Fibroblast of the aortic adventitia (primary cell): ENCODE measurements at places on chromosomes 7 and 10.

DNA sequence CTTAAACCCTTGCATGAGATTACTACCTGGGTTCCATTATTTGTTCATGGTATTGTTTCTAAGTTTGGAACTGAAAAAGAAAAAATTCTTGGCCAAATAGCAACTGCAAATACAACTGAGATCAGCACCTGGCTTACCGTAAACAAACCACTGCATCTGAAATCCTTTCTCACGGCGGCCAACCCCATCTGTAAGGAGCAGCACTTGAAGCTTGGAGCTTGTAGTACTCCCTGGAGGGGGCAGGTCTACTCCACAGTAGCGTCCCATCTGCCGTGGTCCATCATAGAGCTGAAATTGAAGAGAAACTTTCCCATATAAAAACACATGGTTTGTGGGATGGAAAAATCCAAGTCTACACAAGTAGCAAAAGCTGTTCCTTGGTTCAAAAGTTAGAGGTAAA lies 109.9 kb downstream of the CUBN start:
- no peak for DNase-seq

DNA sequence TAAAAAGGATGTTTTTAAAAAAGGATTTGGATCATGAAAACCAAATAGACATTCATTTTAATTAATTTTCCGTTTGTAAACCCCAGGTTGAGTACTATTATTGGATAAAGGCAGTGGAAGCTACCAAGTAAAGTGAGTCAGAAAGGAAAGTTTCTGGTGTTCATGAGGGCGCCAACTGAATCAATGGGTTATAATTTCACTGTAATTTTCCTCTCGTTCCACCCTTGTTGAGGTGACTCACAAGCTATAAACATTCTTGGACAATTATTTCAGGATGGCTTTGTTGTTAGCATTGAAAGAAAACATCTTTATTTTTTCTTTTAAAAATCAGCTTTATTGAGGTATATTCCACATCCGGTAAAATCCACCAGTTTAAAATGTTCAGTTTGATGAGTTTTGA lies 5.1 kb upstream of the FAM133B start:
- DNase-seq, result no peak

GRCh38 chr10:75398692-75399460 lies 2.7 kb downstream of the ZNF503 start:
- DNase-seq, result peak; percentile 48

DNA sequence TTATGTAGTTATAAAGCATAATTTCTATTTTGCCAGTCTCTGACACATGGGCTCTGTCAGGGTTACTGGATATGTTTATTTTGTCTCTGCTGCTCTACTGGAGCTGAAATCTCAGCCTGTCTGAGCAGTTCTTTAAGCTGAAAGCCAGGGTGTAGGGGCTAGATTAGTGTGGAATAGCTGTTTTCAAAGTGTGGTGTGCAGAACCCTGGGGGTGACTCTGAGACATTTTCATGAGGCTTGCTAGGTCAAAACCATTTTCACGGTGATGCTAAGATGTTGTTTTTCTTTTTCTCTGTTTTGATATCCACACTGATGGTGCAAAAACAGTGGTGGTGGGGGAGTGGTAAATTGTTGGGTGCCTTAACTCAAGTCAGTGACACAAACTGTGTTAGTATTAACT lies 45.5 kb downstream of the CREM start:
- no peak for DNase-seq

DNA sequence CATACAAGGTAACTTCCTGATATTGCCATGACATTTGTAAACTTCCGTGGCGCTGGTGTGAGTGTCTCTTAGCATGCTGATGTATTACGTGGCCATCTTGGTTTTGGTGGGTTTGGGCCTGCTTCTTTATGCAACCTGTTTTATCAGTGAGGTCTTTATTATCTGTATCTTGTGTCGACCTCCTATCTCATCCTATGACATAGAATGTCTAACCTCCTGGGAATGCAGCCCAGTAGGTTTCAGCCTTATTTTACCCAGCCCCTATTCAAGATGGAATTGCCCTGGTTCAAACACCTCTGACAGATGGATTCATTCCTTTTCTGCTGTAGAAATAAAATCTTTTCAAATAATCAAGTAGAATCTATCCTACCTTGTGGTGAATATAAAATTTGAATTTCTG lies 23.0 kb upstream of the GPR141 start:
- no peak for DNase-seq

GRCh38 chr10:86244297-86245014 lies 122.1 kb downstream of the GRID1 start:
- no peak for DNase-seq

DNA sequence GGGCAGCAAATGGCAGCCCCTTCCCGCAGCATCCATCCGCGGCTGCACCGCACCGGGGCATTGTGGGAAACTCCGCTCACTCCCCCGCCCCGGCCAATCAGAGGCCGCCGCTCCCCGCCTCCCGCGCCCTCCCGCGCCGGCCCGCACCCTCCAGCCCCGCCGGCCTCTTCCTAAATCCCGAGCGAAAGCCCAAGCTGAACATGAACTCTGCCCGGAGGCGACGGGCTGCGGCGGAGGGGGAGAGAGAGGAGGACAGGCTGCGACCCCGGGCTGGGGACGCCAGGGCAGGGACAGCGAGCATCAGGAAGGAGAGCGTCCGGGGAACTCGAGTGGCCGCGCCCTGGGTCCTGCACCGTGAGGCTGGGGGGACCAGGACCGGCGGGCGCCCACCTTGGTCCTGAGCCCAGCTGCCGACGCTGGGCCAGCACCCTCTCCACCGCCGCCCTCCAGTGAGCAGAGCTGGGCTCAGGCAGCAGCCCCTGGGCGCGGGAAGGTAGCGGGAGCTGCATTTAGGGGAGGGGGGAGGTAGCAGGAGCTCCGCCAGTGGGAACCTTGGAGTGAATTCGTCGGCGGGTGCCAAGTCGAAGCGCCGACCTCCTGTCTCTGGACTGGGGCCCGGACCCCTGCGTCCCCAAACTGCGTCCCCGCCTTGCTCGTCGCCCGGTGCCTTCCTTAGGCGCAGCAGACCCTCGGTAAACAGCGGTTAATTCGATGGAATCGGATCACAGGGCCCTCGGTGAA lies at the start of gene DGKI:
Gene DGKI, minus strand, starts transcription at position 148 of the 741 bp plus-strand sequence.
- no peak for DNase-seq

DNA sequence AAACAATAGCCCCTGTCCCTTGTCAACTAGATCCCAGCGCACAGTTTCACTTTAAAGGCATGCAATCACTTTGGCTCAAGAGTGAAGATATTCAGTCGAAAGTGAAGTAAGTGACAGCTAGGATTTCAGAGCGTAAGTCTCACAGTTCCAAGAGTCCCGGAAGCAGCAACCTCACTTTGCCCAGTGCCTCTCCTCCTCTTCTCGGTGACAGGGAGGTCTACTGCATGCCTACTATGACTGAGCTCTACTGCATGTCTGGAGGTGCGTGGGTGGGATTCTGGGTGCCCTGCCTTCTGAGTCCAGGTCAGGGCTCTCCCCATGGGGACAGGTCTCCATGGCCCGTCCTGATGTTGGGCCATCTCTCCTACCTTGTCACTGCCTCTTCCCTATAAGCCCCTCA lies 17.0 kb downstream of the PRKCQ start:
- DNase-seq, result no peak

DNA sequence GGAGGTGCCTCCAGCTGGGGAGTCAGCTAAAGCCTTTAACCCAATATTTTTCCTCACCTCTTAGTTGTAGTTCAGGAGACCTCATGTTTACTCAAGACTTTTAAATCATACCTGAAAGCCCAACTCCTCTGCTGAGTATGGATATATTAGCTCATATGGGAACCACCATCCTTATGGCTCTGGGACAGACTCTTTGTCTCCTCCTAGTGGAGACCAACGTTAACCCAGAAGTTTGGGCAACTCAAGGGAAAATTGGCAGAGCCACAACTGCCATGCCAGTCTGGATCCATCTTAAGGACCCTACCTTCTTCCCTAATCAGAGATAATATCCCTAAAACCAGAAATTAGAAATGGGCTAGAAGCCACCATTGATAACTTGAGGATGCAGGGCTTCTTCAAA lies 80.8 kb downstream of the TMEM106B start:
- DNase-seq, result no peak

DNA sequence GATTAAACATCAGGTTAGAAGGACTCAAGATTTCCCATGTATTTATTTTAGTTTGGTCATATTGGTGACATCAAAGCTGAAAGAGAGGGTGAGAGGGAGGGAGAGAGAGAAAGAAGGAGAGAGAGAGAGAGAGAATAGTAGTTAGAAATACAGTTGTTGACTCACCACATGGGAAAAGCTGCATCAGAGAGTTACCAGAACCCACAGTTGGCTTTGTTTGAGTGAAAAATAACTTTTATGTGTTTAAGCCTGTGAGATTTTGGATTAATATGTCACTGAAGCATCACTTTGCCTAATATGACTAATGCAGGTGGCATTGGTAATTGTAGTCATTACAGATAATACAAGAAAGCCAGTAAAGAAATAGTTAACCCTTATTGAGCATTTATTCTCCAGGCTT lies 303.9 kb downstream of the REEP3 start:
- DNase-seq, result no peak

- DNase-seq, result no peak
These were observed 666.0 kb upstream of the COBL start for GRCh38 chr7:51982653-51983052.

DNA sequence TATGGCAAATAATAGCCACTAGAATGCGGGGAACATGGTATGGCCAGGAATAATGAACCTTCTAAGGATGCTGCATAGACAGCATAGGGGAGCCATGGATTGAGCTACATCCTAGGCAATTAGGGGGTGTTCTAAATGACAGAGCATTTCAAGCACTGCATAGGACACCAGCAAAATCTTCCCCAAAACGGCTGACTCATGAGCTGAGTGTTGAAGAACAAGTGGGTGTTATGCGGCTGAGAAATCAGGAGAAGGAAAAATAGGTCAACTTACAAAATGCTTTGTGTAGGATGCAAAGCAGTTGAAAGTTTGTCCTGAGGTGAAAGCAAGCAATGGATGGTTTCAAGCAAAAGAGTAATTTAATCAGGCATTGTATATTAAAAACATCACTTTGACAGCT lies 1023.5 kb upstream of the C7orf33 start:
- no peak for DNase-seq

DNA sequence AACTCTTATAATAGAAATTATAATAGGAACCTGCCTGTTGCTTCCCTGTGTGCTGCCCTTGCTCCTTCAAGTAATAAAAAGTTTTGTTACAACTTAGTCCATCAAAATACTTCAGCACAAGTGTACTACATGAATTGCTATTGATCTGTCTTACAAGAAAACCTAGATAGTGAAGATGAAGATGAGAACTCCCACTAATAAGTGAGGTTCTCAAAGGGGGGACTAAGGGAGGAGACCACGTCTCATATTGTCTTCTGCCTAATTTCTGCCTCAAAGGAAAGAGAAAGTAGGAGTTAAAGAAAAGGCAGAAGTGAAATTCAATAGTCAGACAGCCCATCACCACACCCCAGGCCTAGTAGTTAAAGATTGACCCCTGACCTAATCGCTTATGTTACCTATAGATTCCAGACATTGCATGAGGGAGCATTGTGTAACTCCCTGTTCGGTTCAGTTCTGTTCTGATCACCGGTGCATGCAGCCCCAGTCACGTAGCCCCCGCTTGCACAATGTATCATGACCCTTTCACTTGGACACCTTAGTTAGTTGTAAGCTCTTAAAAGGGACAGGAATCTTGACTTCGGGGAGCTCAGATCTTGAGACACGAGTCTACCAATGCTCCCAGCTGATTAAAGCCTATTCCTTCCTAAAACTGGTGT lies 18.2 kb upstream of the CHST3 start:
- DNase-seq, result peak; percentile 16

DNA sequence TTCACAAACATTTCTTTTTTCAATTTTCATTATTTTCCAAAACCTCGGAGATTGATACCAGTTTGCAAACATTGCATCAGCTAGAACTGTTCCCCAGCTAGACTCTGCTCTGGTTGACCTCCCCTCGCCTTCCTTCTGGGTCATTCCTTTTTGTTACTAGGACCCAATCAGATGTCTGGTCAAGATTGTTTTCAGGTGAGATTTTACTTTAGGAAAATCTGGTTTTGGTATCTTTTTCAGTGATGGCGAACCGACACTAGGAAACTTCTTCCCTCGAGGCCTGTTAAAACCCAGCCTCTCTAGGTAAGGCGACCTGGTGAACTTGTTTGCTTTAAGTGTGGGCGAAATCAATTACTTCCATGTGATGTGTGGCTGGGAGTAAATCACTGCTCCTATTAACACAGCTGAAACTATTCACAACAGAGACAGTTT lies 8.4 kb downstream of the PROSER2 start:
- DNase-seq, result peak; percentile 26

DNA sequence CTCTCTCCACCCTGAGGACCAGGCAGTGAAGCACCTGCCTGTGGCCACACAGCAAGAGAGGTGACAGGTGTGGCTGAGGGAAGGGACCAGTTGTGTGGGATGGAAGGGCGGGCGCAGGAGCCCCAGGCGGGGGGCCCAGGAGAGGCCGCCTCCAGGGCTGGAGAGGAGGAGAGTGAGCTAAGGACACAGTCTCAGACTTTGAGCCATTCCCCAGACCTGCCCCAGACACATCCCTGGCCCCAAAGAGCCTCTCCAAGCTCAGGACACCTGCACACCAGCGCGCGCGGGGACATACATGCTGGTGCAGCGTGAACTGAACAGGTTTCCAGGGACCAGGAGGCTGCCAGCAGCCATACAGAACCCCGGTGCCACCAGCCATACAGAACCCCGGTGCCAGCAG lies 237.3 kb downstream of the MAD1L1 start:
- DNase-seq, result no peak

GRCh38 chr7:55472928-55473725 lies 99.2 kb downstream of the VOPP1 start:
- no peak for DNase-seq

DNA sequence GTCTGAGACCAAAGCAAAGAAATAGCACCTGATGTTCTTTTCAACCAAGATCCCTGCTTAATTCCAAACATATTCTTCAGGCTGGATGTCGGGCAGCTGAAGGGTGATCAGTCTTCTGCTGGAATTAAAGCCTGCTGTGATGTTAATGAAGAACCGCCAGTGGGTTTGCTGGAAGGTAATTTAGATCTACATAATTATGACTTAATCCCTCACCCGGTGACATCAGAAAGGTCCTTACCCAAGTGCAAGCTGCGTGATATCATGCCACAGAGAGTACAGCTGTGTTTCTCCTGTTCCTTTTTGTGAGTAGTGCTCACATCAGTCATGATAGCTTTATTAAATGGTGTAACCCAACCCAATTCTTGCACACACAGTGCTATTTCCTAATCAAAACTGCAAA lies 29.1 kb upstream of the LRGUK start:
- no peak for DNase-seq

GRCh38 chr7:156061689-156062255 lies 249.5 kb upstream of the SHH start:
- no peak for DNase-seq

DNA sequence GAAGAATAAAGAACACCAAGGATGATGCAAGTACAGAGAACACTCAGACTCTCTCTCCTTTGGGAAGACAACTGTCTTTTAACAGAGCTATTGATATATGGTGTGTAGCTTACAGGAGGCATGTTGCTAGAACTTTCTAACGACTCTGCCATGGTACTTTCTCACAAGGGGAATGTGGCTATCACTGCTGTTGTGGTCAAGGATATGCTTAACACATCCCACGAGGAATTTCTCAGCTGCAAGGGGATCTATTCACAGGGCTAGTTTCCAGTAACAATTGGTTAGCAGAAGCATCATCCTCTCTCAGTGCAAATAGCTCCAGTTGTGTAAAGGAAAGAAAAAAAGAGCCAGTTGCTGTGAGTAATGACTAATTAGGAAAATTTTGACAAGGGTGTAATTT lies 826.0 kb downstream of the SORCS1 start:
- no peak for DNase-seq

- DNase-seq, result peak; percentile 45
These were observed 33.4 kb downstream of the CCM2 start for GRCh38 chr7:45033261-45033930.
